Naive thymus-derived CD8-positive, alpha-beta T cell (primary cell): ENCODE measurements at places on chromosomes 12 and 14.

- no peak for DNase-seq
These were observed 129.9 kb downstream of the CRACR2A start for GRCh38 chr12:3622822-3623690.

- no peak for DNase-seq
These were observed 25.3 kb downstream of the MUCL1 start for GRCh38 chr12:54879579-54879978.

DNA sequence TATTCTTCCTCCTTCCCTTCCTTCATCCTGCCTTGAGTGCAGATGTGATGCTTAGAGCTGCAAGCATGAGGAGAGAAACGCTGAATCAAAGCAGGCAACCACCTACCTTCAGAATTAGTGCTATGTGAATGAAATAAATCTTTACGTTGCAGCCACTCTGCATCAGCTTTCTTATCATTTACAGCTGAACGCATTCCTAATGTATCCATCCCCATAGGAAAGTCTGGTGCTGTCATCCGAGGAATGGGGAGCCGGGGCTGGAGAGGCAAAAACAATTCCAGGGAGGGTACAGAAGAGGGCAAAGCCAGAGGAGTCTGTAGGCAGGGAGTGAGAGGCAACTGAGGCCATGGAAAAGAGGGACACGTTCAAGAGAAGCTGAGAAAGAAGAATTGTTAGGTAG is 90.0 kb downstream of the GCH1 start:
- DNase-seq = no peak

DNA sequence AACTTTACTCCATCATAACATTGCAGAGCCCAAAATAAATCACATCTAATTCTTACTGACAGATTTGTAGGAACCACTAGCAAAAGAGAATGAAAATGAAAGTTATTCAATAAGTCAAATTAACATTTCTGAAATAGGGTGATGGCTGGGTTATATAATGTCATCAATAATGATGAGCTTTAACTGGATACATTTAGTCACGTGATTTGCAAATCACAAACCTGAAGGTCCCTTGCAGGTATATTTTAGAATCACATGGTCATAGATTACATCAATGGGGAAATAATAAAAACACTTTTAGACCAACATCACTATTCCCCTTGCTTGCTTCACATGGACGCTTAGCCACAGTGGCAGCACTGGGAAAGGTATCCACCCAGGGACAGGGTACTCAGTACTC is 86.7 kb downstream of the PRIMA1 start:
- DNase-seq = no peak

DNA sequence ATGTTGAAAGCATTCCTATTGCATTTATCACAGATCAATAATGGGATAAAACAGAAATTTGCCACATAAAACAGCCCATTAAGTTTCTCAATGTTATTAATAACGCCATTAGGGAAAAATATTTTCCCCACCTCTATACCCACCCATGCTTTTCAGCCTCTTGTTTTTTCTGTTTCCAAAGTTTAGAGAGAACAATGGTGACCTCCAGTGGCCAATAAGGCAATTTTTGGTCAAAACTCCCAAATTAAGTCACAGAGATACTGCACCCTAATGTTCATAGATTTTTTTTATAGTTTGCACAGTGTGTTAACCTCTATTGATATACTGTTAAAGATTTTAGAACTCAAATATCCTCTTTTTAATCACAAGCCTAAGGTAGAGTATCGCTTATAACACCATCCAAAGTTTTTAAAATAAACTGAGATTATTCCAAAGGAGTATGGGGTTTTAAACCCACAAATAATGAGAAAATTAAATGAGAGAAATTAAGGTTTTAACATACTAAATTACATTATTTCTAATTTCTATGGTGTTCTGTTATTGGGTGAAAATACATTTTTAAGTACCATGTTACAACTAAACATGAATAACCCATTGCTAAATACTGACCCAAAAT is 184.7 kb upstream of the DCN start:
- DNase-seq = no peak

DNA sequence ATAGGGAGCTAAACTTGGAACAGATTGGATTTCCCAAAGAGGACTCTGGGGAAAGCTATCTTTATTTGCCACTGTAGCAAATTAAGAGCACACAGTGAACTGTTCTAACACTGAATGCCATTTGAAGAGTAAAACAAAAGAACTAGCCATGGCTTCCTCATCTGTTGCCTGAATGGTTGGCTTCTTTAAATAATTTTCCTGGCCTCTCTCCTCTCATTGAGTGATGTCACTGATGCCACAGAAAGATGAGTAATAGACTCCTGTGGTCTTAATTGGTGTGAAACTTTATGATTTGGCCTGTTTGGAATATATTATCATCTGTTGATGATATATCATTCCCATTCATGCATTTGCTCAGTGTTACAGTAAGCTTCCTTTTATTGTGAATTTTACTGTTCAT is 42.5 kb downstream of the WDR20 start:
- no peak for DNase-seq
